ENCODE measurements at places on chromosomes 1 and 21. TPM values are rescaled to one million over a fixed set of nuclear protein-coding genes. Genes with fewer than 3 reads are reported as not detected.
A peak's percentile ranks its signal among the peaks of the same experiment; 100 is the strongest.

- DNase-seq, result peak; percentile 58
These were observed 18.2 kb upstream of the MSTO1 start for GRCh38 chr1:155591770-155592169.

GRCh38 chr1:205804605-205805004 lies 8.4 kb downstream of the SLC41A1 start:
- DNase-seq, result no peak

- no peak for DNase-seq
These were observed 25.8 kb downstream of the CLDN14 start for GRCh38 chr21:36454093-36454531.

GRCh38 chr1:115530407-115530806 lies 111.4 kb upstream of the VANGL1 start:
- peak; percentile 74 for DNase-seq

DNA sequence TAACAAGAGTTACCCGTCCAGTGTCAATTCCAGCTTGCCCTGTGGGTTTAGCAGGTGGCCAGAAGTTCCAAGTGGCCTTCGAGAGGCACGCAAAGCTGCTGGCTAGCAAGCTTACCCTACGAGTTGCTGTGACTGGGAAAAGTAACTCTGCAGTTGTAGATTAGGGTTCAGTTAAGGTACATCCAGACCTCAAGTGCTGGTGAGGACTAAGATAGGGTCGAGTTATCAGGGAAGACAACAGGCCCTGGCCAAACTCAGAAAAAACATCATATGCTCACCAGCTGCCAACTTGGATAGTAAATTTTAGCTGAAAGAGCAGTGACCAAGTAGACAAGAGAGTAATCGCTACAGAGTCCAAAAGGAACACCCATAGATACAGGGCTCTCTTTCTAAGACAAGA lies 27.7 kb upstream of the LRRC7 start:
- DNase-seq, result no peak

- peak; percentile 86 for DNase-seq
These were observed 25.9 kb upstream of the RCAN1 start for GRCh38 chr21:34640858-34641257.

- DNase-seq, result no peak
These were observed 2.3 kb upstream of the MSTO1 start for GRCh38 chr1:155607708-155608107.

NLRP3 gene
- total RNA-seq, result 3.1 TPM

Data from RPMI7951 (cell line).